Activated CD8-positive, alpha-beta memory T cell treated with anti-CD3 and anti-CD28 coated beads, Interleukin-2, amount 10 ng/mL, durations not matched to agents 7 days and 5 days (primary cell): ENCODE measurements at places on chromosomes 2 and 18. TPM values are rescaled to one million over a fixed set of nuclear protein-coding genes. Genes with fewer than 3 reads are reported as not detected.

C2orf80 gene
- not detected for total RNA-seq

KCNG2 gene
- total RNA-seq = not detected

ZNF2 gene
- 5.2 TPM for total RNA-seq

DNA sequence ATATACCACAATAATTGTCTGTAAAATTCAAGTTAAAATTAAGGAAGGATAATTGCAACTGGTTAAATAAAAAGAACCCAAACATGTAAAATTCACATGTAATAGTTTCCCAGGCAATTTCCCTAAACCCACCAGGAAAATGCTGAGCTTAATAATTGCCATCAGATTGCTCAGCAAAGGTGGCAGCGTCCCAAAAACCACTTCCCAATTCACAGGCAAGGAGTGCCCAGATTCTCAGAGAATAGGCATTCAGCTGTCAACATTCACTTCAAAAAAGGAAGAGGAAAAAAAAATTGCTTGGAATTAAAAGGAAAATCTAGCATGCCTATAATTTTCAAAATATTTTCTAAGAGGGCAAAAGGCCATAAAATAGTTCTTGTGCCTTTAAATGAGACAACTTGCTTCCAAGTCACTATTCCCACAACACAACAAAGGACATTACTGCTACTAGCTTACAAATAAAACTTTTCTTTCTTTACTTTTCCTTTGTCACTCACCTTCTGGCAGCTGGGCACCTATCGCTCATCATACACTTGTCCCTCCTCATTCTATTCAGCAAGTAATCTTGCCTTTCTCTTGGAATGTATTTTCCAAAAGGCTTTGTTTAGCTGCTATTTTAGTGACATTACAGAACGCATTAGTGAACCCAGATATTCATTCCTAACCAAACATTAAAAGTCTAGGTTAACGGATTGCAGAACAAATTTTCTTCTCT, 15.2 kb downstream of the SRBD1 start:
- H3K27ac ChIP-seq = no peak overlapping the region
- peaks cover 57% of the 10 kb centered on the region for H3K36me3 ChIP-seq
- H3K4me1 ChIP-seq = peaks cover 6% of the 10 kb centered on the region

DNA sequence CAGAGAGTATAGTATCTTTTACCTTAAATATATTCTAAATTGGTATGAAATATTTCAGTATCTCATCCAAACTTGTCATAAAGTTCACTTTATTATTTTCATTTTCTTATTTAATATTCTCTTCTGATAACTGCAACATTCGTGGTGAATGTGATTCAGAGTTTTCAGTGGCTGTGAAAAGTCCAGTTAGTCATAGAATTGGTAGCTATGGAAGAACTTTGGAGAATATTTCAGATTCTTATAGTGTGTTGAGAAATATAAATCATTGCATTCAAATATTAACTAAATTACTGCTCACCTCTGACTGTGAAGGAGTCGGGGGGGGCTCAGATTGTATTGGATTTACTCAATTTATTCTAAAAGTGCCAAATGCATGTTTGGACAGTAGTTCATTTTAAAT, 178.6 kb upstream of the VWC2L start:
- DNase-seq = no peak
- H3K36me3 ChIP-seq = no peaks in the 10 kb centered on the region
- no peaks in the 10 kb centered on the region for H3K27me3 ChIP-seq

- H3K27me3 ChIP-seq = peaks cover 2% of the 10 kb centered on the region
- peak overlapping the region; percentile 99 for H3K27ac ChIP-seq
- H3K36me3 ChIP-seq = peaks cover 37% of the 10 kb centered on the region
- no peak for DNase-seq
Measured at GRCh38 chr2:190882856-190883582, 2.4 kb downstream of the GLS start.
